ENCODE measurements at places on chromosomes 16 and 17. TPM values are rescaled to one million over a fixed set of nuclear protein-coding genes. Genes with fewer than 3 reads are reported as not detected.
A peak's percentile ranks its signal among the peaks of the same experiment; 100 is the strongest.

- no peak for DNase-seq
Measured at GRCh38 chr16:405548-406506, 4.1 kb downstream of the DECR2 start.

DNA sequence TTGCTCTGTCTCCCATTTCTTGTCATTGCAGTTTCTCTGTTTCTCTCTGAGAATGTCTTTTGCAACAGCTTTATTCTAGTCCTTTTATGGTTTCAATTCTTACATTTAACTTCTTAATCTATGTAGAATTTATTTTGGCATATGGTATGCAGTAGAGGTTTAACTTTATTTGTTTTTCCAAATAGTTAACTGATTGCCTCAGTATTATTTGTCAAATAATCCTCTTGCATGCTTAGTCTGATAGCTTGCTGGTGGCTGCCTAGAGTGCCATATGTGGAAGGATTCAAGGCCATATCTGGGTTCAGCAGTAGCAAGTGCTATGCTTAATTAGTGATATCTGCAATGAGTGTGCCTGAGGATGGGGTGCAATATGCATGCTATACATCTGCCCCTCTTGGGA is 6.9 kb downstream of the SNTB2 start:
- DNase-seq, result no peak

DNA sequence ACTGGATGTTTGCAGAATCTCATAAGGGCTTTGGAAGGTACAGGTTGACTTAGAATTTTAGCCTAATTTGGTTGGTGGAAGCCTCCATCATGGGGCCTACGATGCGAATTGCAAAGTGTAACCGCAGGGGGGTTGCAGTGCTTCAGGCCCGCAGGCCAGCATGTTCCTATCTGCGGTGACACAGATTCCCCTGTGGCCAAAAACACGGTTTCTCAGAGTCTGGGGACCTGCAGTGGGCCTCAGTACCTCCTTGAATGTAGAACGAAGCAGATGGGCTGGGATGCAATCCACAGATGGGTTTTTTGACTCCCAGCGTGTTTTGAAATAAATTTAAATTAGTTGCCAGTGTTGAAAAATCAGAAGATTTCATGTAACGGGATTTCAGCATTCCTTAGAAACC is 34.7 kb downstream of the KIAA0513 start:
- no peak for DNase-seq

- DNase-seq, result no peak
Measured at GRCh38 chr17:21196126-21196525, 17.8 kb downstream of the TMEM11 start.

GRCh38 chr17:69874175-69874670 is 200.8 kb upstream of the KCNJ16 start:
- no peak for DNase-seq

DNA sequence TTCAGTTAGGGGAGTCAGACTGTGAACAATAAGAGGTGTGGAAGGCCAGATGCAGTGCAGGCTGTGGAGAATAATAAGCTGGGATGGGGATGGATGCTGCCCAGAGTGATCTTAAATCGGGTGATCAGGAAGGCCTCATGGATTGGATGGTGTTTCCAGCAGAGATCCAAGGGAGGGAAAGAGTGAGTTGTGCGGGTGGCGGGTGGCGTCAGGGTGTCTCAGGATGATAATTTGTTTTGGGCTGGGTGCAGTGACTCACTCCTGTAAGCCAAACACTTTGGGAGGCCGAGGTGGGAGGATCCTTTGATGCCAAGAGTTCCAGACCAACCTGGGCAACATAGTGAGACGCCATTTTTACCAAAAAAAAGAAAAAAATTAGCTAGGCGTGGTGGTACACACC is 7.9 kb downstream of the CLUAP1 start:
- DNase-seq, result peak; percentile 27

GRCh38 chr17:17413215-17413792 is 63.5 kb upstream of the MED9 start:
- DNase-seq, result peak; percentile 1

- no peak for DNase-seq
Measured at GRCh38 chr17:15884731-15885130, 60.2 kb upstream of the ADORA2B start.

DNA sequence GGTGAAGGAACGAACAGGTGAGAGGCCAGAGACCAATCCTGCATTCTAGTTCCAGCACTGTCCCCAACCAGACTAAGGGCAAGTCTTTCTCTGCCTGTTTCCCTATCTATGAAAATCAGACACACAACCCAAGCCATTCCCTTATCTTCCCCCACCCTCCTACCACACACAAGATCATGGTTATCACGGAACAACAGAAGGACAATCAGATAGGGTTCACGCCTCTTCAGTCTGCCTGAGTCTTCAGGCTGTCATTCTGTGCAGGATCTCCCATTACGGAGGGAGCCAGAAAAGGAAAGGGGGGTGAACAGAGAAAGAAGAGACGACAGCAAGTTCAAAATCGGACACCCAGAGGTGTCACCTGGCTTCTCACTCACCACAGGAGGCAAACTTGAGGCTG is 11.1 kb downstream of the TLE7 start:
- DNase-seq, result no peak

GRCh38 chr17:47975189-47975822 is 4.4 kb downstream of the CDK5RAP3 start:
- no peak for DNase-seq

DNA sequence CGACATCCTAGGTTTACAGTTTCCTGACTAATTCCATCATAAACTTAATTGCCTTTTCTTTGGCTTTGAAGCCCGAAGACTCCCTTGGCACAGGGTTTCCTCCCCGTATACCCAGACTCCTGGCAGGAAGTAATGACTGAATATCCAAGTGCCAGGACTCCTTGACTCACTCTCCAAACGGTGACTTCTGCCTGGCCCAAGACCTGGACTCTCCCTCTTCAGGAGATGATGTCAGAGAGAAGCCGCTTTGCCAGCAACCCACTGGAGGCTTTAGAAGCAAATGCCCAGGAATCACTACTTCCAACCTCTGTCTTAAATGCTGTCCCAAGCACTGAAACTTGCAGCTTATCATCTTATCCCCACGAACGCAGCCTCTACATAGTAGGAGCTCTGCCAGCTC is 146.5 kb downstream of the RGS9 start:
- no peak for DNase-seq

DNA sequence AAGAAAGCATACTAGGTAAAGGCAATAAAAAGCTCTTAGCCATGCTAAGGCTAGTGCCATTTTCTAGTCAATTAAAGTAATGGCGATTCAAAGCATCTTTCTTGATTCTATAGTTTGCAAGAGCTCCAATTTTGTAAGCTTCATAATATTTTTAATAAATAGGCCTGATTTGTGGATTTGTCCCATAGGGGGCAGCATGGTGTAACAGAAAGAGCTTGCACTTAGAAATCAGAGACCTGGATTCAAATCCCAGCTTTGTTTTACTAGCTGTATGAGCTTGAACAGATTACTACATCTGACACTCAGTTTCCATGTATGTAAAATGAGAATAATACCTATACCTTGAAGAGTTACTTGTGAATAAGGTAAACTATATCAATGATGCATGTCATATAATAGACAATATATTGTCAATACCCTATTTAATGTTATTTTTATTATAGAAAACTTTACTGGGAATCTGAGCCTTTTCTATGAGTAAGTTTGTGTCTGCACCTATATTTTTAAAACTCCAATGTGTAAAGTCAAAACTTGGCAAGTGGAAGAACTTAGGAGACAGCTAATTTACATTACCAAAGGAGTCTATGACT is 93.6 kb upstream of the NOG start:
- DNase-seq, result no peak

GRCh38 chr16:71480956-71481355 is 8.2 kb downstream of the ZNF19 start:
- DNase-seq, result no peak

DNA sequence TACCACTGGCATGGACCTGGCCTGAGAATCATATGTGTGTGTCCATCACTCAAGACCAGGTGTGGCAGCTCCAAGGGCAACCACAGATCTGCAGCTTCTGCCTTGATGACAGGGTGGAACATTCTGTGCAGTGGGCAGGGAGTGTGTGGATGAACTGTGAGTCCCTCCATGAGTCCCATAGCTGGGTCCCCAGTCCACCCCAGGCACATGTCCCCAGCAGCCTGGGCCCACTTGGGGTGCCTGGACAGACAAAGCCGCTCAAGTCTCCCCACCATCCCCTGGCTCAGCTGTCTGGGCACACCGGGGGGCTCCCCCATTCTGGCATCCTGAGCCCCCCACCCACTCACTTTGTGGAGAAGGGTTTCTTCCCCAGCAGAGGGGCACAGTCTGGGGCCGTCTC is 4.6 kb upstream of the KRT16 start:
- DNase-seq, result peak; percentile 40

DNA sequence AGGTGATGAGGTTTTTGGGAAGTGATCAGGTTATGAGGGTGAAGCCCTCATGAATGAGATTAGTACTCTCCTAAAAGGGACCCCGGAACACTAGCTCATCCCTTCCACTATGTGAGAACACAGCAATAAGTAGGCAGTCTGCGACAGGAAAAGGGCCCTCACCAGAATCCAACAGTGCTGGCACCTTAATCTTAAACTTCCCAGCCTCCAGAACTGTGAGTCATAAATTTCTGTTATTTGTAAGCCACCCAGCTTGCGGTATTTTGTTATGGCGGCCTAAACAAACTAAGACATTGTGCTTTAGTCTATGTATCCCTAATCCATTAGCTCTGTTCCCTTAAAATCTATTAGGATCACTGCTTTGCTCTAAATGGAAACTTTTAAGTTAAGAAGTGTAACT is 8.5 kb downstream of the SLFN12 start:
- no peak for DNase-seq

DNA sequence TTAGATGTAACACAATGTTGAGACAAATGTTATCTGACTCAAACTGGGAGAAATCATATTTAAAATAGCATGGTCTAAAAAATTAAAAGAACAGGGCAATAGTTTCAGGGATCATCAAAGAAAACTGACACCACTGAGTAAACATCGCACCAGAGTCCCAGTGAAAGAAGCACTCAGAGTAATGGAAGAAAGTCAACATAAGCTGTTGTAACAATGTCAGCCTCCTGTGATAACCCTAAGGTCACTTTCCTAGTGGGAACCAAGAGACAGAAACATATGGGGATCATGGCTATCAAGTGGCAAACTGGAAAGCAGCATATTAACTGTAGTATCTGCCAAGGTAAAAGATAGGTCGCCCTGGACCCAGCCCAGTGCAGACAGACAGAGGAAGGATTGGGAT is 160.8 kb downstream of the CA10 start:
- no peak for DNase-seq

GRCh38 chr16:85798283-85798776 is 1.0 kb downstream of the EMC8 start:
- DNase-seq, result no peak

- peak; percentile 64 for DNase-seq
Measured at GRCh38 chr16:69188236-69188549, 1.2 kb downstream of the SNTB2 start.

DNA sequence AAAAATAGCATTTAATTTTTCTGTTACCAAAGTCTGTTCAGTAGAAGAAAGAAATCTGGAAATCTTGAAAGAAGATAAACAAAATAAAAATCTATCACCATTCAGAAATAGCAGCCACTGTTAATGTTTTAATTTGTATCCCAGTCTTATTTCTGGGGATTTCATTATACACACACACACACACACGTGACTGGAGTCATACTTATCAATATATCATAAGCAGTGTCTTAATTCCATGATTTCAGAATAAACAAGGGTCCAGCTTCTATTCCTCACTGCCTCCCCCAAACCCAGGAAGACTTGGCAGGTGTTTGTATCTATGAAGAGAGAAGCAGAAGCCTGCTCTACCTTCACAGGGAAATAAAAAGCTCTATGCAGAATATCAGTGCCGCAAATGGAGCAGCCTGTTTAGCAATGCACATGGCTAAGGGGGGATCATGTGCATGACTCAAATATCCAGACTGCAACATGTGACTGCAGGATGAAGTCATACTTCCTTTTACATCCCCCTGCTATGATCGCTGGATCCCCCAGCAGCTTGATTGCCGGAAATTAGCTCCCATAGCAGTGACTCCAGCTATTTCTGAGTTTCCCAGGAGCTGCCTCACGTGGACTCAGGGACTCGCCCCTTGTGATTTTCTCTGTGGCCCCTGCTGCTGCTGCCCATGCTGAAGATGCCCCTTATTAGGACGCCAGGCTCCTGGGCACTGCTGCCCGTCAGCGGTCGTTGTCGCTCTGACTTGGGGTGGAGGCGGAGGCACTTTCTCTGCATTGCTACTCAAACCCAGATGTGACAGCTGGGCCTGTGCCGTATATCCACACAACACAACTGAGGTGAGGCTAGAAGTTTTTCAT is 341.0 kb downstream of the CPPED1 start:
- no peak for DNase-seq

DNA sequence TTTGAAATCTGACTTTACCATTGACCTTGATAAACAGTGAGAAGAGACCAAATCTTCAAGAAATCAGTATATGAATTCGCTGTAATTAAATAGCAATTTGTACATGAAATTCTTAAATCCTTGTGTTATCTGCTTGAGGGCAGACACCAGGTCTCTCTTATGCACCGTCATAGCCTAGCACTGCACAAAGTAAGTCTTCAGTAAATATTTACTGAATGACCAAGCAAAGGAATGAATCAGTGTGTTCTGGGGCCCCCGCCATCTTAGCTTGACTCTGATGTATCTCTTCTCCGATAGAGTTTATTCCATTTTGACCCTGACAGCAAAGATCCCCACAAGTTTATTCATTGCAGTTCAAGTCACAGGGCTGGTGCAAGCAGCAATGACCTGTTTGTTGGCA is 328.0 kb downstream of the TMEM114 start:
- no peak for DNase-seq

NLRC3 gene
- 7.0 TPM for polyA plus RNA-seq

C16orf46 gene
- polyA plus RNA-seq, result not detected

DYNLRB2 gene
- 3.0 TPM for polyA plus RNA-seq

GALK1 gene
- 14.3 TPM for polyA plus RNA-seq

HOXB5 gene
- 3.2 TPM for polyA plus RNA-seq

IRF8 gene
- 74.0 TPM for polyA plus RNA-seq

SLFN14 gene
- not detected for polyA plus RNA-seq

ITGAX gene
- 1.8 TPM for polyA plus RNA-seq

DOC2A gene
- polyA plus RNA-seq, result 1.8 TPM

HDAC5 gene
- polyA plus RNA-seq, result 15.3 TPM

B3GNT9 gene
- 0.46 TPM for polyA plus RNA-seq

RTN4RL1 gene
- not detected for polyA plus RNA-seq

FOXL1 gene
- polyA plus RNA-seq, result 1.6 TPM

KRTAP1-5 gene
- not detected for polyA plus RNA-seq

KRT12 gene
- polyA plus RNA-seq, result 1.8 TPM

Measured in sigmoid colon (tissue), 7 donors.